ENCODE measurements at places on chromosomes 5 and 9.
A peak's percentile ranks its signal among the peaks of the same experiment; 100 is the strongest.

GRCh38 chr5:149605998-149606724 lies 24.9 kb downstream of the ARHGEF37 start:
- DNase-seq, result peak; percentile 99

GRCh38 chr5:113236536-113237288 lies 198.1 kb downstream of the TSSK1B start:
- DNase-seq, result no peak

DNA sequence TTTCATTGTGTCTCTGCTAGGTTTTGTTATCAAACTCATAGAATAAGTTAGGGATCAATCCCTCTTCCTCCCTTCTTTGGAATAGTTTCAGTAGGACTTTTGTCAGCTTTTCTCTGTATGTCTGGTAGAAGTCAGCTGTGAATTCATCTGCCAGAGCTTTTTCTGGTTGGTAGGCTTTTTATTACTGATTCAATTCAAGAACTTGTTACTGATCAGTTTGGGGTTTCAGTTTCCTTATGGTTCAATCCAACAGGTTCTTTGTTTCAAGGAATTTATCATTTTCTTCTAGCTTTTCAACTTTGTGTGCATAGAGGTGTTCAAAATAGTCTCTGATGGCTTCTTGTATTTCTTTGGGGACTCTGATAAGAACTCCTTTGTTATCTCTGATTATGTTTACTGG lies 221.7 kb downstream of the FGF10 start:
- DNase-seq, result no peak

DNA sequence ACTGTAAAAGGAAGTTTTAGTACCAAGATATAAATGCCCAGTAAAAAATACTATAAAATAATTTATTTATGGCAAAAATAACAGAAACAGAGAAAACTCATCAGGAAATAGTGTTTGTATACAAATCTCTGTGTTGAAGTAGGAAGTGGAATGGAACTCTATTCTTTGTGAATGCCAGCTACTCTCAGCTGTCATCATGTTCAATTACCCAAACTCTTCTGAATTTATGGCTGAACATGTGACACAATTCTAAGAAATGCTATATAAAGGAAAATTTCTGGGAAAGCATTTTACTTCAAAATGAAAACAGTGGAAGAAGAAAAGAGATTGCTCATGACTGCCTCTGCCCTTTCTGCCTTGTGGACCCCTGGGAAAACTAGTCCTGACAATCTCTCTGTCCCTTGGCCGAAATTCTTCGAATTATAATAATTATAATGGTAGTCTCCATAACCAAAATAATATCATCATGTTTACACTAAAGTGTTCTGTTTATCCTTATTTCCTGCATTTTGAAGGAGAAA lies 522.3 kb upstream of the ST8SIA4 start:
- DNase-seq, result peak; percentile 55

- no peak for DNase-seq
Measured at GRCh38 chr9:3884736-3885135, 358.9 kb upstream of the RFX3 start.

GRCh38 chr5:42628821-42629220 lies 127.8 kb upstream of the CCDC152 start:
- DNase-seq, result no peak

DNA sequence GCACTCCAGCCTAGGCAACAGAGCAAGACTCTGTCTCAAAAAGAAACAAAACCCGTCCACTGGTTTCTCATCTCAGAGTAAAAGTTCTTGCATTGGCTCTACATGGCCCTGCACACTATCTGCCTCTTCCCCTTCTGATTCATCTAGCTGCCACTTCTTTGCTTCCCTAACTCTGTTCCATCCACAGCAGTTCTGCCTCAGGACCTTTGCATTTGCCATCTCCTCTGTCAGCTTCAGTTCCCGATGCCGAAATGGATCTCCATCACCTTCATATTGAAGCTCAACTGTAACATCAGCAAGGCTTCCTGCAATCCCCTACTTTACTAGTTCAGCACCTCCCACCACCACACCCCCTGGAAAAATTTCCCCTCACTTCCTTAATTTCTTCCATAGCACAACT lies 1.2 kb upstream of the PIGO start:
- DNase-seq, result no peak

GRCh38 chr9:99020786-99021436 lies 77.2 kb downstream of the COL15A1 start:
- no peak for DNase-seq

GRCh38 chr9:91426123-91426745 lies 2.6 kb upstream of the NFIL3 start:
- peak; percentile 67 for DNase-seq

- no peak for DNase-seq
Measured at GRCh38 chr9:124347206-124347967, 67.9 kb downstream of the PSMB7 start.

GRCh38 chr9:88920645-88921044 lies 70.6 kb upstream of the S1PR3 start:
- no peak for DNase-seq

DNA sequence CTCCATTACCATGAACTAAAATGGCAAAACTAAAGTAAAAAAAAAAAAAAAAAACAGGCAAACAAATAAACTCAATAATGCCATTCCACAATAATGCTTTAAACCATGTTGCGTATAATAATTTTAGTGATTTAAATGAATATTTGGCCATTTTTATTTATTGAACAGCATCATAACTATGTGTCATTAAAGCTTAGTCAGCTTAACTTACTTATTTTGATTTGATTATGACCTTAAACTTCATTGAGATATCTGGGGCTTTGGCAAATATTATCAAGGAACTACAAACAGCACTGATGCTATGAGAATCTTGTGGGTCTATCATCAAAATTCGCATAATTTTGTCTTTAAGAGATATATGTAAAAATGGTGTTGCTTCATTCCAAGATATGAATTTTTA lies 1610.3 kb upstream of the NUDT12 start:
- no peak for DNase-seq

DNA sequence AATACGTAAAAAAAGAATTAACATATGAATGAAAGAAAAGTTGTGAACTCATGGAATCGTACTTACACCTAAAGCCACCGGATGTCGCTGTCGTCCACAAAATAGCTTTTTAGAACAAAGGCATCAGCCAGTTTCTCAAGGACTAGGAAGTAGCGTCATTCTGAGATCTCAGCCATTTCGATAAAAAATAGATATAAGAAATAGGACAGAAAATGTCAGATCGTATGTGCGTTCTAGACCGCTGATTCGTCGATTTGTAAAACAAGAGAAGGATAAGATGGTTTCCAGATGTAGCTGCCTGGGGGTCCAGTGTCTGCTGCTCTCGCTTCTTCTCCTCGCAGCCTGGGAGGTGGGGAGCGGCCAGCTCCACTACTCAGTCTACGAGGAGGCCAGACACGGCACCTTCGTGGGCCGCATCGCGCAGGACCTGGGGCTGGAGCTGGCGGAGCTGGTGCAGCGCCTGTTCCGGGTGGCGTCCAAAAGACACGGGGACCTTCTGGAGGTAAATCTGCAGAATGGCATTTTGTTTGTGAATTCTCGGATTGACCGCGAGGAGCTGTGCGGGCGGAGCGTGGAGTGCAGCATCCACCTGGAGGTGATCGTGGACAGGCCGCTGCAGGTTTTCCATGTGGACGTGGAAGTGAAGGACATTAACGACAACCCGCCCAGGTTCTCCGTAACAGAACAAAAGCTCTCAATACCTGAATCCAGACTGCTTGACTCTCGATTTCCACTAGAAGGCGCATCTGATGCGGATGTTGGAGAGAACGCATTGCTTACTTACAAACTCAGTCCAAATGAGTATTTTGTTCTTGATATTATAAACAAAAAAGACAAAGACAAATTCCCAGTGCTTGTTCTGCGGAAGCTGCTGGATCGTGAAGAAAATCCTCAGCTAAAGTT lies at the start of gene PCDHA10:
TSS of gene PCDHA10 (plus strand) at position 126 of the 903 bp plus-strand sequence. CDS start at position 278, 152 bp downstream.
- DNase-seq, result peak; percentile 41

- no peak for DNase-seq
Measured at GRCh38 chr9:74748966-74749365, 138.8 kb downstream of the TRPM6 start.

- no peak for DNase-seq
Measured at GRCh38 chr5:163885117-163885516, 379.7 kb downstream of the MAT2B start.

DNA sequence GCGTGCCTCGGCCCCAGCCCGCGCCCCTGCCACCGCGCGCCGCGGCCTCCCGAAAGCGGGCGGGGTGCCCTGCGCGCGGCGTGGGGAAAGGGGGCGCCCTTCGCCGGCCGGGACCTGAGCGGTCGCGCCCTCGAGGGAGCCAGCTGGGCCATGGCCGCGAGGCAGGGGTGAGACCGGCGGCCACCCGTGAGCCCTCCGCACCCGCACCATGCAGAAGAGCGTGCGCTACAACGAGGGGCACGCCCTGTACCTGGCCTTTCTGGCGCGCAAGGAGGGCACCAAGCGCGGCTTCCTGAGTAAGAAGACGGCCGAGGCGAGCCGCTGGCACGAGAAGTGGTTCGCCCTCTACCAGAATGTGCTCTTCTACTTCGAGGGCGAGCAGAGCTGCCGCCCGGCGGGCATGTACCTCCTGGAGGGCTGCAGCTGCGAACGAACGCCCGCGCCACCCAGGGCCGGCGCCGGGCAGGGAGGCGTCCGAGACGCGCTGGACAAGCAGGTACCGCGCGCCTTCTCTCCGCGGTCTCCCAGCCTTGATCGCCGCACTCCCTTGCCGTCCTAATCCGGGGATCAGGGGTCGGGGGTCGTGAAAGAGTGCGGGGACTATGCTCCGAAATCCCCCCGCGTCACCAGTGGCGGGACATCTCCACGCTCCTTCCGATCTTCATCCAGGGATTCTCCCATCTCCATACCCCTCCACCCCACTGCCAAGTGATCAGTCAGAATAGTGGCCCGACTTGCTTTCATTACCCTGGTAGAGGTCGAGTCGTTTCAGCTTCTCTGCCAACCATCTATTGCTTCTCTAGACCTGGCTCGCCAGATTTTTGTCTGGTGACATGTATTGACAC lies 590 bp downstream of the RASGRF2 start:
- peak; percentile 19 for DNase-seq

DNA sequence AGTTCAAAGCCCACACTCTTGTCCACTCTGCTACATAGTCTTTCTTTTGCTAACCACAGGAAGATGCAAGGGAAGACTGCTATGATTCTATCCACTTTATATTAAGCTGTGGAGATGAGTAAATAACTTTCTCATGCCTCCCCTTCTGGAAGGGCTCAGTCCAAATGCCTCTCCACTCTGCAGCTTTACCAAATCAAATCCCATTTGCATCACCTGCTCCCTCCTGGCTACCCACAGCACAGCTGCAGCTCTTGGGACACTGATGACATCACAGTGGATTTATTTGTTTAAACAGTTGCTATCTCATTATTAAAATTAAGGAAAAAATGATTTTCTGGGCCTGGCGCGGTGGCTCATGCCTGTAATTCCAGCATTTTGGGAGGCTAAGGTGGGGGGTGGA lies 1544.9 kb upstream of the WWC1 start:
- no peak for DNase-seq

DNA sequence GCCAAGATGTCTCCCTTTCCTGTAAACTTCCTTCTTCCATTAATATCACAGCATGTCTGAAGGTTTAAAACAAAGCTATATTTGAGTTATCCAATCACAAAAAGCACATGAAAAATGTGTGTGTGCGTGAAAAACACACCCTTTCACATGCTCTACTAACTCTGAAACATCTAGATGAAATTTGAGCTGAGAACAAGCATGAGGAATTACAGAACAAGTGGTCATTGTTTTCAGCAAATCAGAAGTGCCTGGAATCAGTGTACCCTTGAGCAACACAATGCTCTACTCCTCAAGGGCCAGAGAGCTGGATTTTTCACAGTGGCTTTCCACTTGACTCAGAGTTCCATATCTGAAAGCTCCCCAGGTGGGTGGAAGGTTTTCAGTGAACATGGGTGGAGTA lies 255.9 kb downstream of the PSAT1 start:
- DNase-seq, result no peak

DNA sequence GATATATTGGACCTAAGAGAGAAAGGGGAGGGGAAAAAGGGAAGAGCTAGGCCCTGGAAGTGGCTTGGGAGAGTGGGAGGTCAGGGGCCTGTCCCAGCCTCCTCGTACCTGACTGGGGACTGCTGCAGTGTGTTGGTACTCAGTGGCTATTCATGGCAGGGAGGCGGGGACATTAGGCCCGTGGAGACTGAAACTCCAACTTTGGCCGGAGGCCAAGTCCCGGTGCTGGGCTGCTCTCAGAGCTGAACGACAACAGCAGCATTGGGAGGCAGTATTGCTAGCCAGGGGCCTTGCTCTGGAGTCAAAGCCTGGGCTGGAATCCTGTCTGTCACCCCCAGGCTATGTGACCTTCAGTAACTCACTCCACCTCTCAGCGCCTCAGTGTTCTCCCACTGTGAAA lies 37.8 kb downstream of the NEURL1B start:
- no peak for DNase-seq

- DNase-seq, result no peak
Measured at GRCh38 chr5:170541146-170541769, 37.4 kb downstream of the KCNIP1 start.

DNA sequence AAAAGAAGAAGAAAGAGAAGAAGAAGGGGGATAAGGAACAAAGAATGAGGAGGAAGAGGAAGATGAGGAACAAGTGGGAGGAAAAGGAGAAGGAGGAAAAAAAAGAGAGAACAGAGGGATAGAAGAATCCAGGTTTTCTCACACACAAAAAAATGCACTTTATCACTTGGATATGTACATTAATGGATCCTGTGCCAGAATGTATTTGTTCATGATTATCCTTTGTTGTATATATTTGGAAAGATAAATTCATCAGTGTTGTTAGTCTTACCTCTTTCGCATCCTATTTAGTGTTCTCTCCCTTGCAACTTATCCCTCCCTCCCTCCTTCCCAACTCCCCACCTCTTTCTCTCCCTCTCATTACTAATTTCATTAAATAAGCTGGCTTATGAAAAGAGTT lies 298.8 kb downstream of the SLCO4C1 start:
- no peak for DNase-seq

GRCh38 chr5:151660616-151661495 lies 25.9 kb downstream of the SPARC start:
- DNase-seq, result peak; percentile 92

DNA sequence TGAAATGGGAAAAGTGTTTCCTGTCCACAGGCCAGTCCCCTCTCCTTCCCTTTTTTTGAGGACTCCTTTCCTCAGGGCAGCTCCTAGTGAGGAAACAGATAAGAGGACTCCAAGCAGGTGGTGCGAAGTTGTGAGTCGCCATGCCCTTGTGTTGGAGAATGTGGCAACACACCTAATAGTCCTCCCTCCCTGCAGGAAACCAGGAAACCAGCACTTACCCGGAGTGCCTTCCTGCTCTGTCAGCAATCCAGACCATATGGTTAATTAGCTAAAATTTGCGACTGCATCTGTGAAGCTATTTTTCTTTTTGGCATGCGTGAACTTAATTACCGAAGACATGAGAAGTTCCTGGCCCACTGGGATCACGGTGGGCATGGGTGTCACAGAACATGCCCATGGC lies 69.9 kb downstream of the TRIM32 start:
- DNase-seq, result no peak

GRCh38 chr9:121362813-121363621 lies 7.0 kb downstream of the STOM start:
- DNase-seq, result peak; percentile 85

DNA sequence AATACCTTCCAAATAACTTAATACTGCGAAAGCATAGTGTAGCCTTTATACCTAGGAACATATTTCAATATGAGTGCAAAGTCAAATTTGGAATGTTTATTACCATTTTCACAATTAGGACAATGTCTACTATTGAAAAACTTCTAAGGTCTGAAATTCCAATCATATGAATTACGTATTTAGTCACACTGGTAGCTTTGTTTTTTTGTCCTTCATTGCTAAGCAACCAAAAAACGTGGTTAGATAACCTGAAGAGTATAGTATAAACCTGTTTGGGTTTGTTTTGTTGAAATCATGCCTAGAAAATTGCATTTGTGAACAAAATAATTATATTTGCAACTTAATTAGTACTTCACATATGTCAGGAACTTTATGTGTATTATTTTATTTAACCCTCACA lies 134.2 kb downstream of the FBXO4 start:
- peak; percentile 42 for DNase-seq
